ENCODE measurements at places on chromosomes 2 and 18.
A peak's percentile ranks its signal among the peaks of the same experiment; 100 is the strongest.

DNA sequence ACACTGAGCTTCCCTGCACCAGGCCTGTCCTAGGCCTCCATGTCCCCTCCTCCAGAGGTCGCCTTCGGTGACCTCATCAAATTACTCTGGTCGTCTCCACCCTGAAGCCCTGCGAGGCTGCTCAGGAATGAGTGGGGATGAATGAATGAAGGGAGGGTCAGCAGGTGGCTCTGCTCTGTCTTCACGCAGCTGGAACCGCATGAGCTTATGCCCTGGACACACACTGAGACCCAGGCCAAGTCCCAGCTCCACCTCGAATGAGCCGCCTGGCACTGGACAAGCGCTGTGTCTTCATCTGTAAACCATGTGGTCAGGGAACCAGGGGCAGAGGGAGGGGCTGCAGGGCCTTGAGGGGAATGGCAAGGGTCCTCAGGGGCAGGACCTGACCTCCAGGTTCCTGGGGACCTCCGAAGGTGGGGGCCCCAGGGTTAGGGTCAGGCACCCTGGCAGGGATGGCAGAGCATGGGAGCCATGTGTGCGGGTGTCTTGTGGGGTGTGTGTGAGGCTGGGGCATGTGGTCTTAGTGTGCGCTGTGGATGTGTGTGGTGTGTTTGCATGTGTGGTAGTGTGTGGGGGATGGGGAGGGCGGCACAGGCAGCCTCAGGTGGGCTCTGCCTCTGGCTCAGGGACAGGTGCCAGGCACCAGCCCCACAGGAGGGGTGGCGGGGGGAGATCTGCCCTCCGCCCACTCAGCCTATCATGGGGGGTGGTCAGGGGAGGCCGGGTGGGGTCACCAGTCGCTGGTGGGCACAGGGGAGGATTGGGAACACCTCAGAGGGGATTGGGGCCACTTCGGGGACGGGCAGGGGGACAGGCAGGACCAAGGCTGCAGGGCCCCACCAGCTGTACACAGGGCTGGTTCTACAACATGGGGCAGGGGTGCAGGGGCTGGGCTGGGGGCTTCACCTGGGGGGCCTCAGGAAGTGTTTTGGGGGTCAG lies 13.9 kb downstream of the ODC1 start:
- DNase-seq, result no peak

GRCh38 chr2:62408241-62408677 lies 97.7 kb downstream of the TMEM17 start:
- DNase-seq, result no peak

GRCh38 chr2:31694444-31694843 lies 113.7 kb upstream of the SRD5A2 start:
- no peak for DNase-seq

DNA sequence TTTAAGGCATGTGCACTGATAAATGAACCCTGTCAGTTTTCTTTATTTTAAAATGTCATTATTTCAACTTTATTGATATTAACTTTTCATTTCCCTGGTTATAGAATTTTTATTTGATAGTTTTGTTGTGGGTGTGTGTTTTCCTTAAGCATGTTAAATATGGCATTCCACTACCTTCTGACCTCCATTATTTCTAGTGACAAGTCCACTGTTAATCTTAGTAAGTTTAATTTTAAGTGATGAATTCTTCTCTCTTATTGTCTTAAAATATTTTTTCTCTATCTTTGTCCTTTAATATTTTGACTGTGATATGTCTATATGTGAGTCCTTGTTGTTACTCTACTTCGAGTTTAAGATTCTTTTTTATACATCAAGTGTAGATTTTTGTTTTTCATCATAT lies 685.7 kb downstream of the GALR1 start:
- DNase-seq, result no peak

DNA sequence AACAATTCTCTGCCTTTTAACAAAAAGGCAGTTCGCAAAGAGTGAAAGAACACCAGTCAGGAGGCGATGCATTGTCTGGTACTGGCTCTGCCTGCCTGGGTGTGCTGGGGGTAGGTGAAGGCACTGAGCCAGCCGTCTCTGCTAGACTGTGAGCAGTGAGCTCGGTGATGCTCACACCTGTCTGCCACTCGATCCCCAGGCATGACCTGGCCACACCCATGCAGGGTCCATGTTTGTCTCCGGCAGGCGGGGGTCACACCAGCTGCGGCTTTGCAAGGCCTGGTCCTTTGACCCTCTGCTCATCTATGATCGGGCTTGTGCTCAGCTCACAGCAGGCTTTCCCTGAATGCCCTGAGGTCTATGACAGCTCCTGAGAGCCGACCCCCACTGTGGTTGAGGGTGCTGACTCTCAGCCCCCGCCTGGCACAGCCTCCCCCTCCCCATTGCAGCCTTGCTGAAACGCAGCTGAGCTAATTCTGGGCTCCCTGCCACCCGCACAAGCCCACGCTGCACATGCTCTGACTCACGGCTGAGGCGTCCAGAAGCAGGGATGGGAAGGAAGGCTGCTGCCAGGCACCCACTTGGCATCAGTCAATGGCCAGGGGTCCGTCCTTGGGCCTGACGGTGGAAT lies 23.7 kb downstream of the CRACDL start:
- no peak for DNase-seq

DNA sequence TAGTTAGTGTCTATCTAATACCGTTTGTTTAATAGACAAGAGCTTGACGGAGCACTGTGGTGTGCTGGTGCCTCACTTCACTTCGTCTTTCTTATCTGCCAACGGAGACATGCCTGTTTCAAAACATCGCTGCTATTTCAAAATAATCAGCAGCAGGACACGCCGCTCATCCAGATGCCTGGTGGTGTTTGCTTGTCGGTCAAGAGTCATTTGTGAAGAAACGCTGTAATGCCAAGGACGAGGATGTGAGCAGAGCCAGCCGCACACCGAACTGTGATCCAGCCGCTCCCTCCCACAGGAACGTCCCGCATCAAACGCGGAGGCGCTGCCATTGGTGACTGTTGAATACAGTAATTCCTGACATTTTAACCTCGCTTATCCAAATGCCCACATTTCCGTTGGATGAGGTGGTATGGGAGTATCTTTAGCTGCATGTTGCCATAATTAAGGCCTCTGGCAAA lies 432.4 kb downstream of the FBXO15 start:
- DNase-seq, result no peak

DNA sequence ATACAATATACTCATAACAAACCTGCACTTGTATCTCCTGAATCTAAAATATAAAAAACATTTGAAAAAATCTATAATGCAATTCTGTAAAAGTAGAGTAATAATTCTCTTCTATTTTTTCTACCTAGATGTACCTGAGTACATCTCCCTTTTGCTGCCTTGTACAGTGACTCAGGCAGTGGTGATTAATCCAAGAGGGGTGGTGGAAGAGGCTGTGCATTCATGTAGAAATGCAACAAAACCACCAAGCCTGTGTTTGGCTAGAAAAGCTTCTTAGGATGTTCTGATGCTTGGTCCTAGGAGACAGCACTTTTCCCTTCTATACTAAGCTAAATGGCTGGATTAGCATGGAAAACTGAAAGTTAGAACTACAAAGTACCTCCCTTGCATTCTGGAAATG lies 245.8 kb downstream of the DPP10 start:
- DNase-seq, result no peak

- DNase-seq, result no peak
These were observed 38.1 kb downstream of the ST8SIA5 start for GRCh38 chr18:46718501-46719341.

GRCh38 chr2:235024191-235024860 lies 72.5 kb downstream of the SH3BP4 start:
- no peak for DNase-seq

DNA sequence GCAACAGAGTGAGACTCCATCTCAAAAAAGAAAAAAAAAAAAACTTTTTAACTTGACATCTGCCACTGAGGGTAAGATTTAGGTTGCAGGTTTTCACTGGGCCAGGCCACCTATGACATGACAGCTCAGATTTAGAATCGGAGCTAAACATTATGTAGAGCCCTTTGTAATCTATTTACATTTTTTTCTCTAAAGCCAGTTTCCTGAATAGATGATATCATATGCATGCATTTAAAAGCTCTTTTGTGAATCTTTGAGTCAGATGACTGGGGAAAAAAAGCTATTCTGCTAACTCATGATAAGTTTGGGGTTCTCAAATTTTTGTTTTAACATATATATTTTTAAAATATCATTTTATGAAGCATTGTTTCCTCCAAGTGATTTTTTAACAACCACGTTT lies 21.3 kb downstream of the PRKAG3 start:
- no peak for DNase-seq

DNA sequence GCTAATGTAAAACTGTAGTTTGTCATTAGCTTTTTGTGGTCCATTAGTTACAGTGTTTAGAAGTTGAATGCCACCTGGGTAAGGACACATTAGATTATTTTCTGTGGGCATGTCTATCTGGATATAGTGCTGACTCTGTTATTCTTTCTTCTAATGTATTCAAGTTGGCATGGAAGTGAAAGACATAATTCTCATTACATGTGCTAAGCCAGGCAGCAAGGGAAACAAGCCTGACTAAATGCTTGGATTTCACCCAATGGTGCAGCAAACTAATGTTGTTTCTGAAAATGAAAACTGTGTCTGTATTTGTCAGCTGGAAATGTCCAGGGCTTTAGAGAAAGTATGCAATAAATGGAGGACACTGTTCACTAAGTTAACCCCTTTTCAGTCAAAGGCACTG lies 100.7 kb downstream of the NUP35 start:
- no peak for DNase-seq

DNA sequence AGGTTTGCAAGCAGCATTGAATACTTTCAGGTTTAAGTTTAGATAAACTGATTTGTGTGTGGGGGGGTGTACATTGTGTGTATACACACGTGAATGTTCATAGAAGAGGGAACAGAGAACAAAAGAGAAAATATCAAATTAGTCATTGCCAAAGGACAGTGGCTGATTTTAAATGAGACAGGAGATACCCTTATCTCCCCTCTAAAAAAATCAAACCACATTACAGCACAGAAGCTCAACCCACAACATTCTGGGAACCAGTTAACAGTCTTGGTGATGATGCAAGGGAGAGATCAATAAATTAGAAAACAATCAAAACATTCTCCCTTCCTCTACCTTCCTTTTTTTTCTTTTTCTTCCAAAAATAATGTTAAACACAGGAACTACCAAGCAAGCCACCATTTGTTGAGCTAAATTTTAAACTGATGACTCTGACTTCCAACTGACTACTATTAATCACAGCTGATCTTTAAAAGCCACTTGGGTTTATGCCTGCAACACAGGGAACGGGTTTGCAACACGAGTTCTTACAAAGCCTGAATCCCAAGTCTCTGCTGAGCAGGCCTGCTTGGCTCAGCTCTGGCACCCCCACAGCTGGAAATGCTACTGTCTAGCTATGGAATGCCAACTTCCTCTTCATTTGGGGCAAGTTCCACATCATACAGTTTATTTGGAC lies 119.2 kb upstream of the ACVR1C start:
- DNase-seq, result no peak

GRCh38 chr2:62300925-62301324 lies 105.0 kb downstream of the B3GNT2 start:
- DNase-seq, result no peak

- no peak for DNase-seq
These were observed 1.7 kb downstream of the VAPA start for GRCh38 chr18:9915291-9916076.

DNA sequence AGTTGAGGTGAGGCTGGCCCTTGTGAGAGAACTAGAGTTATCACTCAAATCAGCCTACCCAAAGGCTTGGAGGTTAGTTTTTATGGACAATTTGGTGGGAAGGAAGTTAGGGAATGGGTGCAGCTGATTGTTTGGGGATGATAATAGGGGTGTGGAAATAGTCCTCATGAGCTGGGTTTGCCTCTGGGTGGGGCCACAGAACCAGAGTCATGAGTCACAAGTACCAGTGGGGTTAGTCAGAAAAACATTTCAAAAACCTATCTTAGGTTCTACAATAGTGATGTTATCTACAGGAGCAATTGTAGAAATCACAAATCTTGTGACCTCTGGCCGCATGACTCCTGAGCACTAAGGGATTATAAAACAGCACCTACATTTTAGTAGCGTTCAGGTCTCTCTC lies 630.1 kb upstream of the PIK3C3 start:
- DNase-seq, result no peak

- peak; percentile 75 for DNase-seq
These were observed 1.1 kb downstream of the MEMO1 start for GRCh38 chr2:32009516-32010256.

GRCh38 chr2:241629762-241630435 lies 7.1 kb downstream of the THAP4 start:
- DNase-seq, result no peak

DNA sequence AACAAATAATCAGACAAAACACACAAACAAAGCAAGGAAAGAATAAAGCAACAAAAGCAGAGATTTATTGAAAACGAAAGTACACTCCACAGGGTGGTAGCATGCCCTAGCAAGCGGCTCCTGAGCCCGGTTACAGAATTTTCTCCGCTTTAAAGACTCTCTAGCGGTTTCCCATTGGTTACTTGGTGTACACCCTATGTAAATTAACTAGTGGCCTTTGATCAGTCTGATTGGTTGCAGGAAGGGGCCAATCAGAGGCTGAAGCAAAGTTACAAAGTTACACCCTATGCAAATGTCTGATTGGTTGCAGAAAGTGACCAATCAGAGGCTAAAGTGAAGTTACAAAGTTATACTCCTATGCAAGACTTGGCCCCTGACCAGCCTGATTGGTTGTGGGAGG lies 242.9 kb downstream of the LDLRAD4 start:
- no peak for DNase-seq

DNA sequence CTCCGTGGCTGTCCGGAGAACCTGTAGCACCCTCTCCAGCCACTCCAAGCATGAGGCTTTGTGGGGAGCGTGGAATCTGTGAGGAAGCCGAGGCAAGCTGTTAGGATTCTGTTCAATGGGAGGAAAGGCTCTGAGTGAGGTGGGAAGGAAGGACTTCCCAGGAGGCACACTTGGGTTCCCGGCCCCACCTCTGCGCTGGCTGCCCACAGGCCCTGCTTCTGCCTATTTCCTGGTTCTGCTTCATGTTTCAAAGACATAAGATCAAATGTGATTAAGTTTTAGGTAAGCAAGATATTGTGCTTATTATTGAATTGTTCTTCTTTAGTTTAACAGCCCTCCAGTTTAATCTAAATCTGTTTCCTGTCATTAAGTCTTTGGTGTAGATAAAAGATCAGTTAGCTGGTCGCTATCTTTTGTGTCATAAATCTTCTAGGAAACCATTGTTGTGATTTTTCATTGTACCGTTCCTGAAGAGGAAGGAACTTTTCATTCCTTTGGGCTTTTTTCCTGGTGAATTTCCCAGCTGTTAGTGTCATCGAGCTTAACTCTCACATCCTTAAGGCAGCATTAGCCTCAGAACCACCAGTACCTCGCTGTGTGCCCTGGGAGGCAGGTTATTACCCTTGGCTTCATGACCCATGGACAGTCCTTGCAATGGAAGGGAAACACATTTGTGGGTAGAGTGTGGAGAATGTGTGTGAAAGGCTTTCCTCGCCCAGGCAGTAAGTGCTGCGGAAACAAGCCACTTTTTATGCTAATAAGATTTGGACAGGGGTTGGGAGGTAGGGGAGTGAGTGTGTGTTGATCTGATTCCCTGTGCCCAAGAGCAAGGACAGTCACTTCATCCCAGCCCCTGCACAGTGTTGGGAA lies 61.9 kb upstream of the ALPP start:
- DNase-seq, result no peak

GRCh38 chr2:47528455-47528854 lies 125.5 kb downstream of the MSH2 start:
- no peak for DNase-seq

All from coronary artery (tissue), 2 donors.